ENCODE measurements at places on chromosomes 1 and 21. TPM values are rescaled to one million over a fixed set of nuclear protein-coding genes. Genes with fewer than 3 reads are reported as not detected.

Gene TMEM240
- total RNA-seq, result 3.9 TPM

Gene SLAMF1
- total RNA-seq, result 0.38 TPM

Gene CYP4Z1
- total RNA-seq, result 1.5 TPM

Gene NBPF10
- 3.4 TPM for total RNA-seq

Gene LRRC7
- 9.5 TPM for total RNA-seq

Gene LCE1A
- total RNA-seq, result not detected

Gene RBBP4
- total RNA-seq, result 108 TPM

Gene CFAP57
- total RNA-seq, result 0.09 TPM

Gene ZFP69
- 6.4 TPM for total RNA-seq

Gene OR2T33
- total RNA-seq, result not detected

Gene ASPM
- total RNA-seq, result 0.37 TPM

Gene ERG
- total RNA-seq, result 25.8 TPM

Gene TNFRSF4
- total RNA-seq, result 2.0 TPM

Gene NOTCH2NLA
- 33.7 TPM for total RNA-seq

Gene RASSF5
- 13.3 TPM for total RNA-seq

Gene AMY2B
- 15.1 TPM for total RNA-seq

Gene SPATA1
- total RNA-seq, result 1.0 TPM

- peak; percentile 75 for DNase-seq
Measured at GRCh38 chr21:41663805-41664788, 102.8 kb downstream of the RIPK4 start.

DNA sequence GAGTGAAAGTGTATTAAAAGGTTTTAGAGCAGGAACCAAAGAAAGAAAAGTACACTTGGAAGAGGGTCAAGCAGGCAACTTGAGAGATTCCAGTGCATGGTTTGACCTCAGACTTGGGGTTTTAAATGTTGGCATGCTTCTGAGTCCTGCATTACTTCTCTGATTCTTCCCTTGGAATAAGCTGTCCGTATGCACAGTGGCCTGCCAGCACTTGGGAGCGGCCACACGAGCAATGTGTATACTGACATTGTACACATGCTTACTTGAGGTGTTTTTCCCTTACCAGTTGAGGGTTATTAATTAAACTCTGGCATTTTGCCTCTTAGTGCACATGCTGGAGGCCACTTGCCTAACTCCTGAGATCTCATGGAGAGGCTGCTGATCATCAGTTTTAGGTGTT, 786.6 kb upstream of the RGS18 start:
- DNase-seq, result no peak

DNA sequence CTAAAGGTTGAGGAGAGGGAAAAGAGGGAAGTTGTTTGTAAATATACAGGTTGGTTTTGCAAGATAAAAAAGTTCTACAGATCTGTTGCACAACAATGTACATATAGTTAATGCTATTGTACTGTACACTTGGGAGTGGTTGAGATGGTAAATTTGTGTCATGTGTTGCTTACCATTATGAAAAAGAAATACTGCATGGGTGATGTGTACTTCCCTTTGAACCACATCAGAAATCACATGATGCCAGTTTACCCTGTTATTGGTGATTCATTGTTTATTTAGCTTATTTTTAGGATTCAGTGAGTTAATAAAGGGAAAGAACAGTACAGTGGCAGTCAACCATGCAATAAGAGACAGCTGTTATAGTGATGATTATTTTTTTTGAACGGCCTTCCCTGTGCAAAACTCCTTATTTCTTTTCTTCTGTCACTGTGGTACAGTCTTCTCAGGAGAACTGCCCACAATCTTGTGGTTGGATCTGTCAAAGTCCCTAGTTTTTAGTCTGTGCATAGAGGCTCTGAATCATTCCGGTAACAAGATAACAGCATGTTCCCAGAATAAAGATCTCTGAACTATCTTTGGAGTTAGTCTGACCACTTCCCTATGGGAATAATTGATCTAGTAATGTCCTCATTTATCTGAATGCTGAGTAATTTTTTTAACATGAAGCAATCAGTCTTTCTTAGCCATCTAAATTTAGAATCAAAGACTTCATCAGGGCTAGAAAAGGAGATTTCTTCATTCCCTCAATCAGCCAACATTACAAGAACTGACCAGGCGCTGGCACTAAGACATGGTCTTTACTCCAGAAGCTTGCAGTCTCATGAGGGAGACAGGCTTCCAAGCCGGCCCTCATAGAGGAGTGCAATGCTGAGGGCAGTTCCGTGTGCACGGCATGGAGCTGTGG, 84.2 kb downstream of the SH3GLB1 start:
- DNase-seq, result peak; percentile 82

GRCh38 chr1:180617774-180618395, 13.9 kb upstream of the XPR1 start:
- DNase-seq, result no peak

DNA sequence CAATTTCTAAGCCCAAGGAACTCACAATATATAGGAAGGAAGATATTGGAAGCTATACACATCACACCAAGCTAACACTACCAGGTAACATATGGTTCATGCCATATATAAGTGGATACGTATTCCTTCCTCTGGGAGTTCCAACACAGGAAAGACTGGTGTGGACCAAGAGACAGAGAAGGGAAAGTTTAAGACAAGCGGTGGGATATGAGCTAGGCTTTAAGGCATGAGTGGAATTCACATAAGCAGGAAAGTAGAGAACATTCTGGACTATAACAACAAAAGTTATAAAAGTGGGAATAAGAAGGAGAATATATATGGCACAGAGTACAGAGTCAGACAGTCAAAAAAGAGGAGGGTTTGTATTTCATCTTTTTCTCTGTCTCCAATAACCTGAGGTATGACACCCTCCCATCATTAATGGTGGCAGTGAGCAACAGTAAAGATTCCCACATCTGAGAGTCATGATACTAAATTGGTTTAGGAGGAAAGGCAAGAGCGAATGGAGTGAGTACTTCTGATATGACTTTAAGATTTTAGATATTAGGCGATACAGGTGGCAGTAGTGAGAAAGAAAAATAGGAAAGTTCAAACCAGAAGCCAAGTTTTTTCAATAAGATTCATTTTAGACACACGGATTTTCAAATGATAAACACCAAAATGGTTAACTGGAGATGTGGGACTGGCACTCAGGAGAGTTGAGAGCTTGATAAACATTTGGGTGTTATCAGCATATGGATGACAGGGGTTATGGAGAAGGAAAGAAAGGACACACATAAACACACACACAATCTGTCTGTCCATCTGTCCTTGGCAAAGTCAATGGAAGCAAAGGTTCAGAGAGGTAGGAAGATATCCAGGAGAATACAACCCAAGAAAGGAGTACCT, 87.4 kb upstream of the TTC39A start:
- DNase-seq, result no peak

DNA sequence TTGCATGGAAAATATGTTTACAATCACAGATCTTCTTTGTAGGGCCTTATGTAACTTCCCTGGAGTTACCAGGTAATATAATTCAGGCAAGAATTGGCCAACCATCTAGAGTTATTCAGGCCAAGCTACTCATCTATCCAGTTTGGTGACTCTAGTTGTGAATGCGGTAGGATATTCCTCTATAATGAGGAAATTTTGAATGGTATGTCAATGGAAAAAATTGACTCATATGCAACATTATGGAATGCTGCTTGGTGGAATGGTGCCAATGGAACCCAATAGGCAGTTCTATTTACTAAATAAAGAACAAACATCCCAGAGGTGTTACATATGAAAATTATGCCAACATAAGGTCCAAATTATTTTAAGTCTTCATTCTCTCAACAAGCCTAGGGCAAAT, 5.6 kb upstream of the TNFSF18 start:
- DNase-seq, result no peak

DNA sequence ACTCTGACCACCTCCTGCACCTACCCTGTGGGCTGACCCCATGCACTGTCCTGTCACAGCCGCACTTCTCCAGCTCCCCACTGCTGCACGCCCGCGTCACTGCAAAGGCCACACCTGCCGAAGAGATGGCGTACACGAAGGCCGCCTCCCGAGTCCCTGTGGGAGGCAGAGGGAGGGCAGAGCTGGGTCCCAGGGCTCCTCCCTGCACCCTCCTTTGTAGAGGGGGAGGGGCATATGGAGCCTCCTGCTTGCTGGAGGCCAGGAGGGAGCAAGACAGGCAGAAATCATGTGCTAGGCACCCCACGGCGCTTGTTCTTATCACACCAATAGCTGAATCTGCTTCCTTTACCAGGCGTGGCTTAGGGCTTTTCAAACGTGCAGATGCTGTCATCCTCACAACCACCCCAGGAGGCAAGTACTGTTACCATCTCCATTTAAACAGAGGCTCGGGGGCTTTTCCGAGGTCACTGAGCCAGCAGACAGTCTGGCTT, 21.4 kb downstream of the WNT4 start:
- no peak for DNase-seq

GRCh38 chr1:119956306-119956705, 60.0 kb upstream of the ADAM30 start:
- DNase-seq, result no peak

GRCh38 chr1:180539136-180539535, 19.6 kb upstream of the OVAAL start:
- DNase-seq, result no peak

GRCh38 chr1:206797534-206798383, 25.5 kb upstream of the IL10 start:
- DNase-seq, result no peak

DNA sequence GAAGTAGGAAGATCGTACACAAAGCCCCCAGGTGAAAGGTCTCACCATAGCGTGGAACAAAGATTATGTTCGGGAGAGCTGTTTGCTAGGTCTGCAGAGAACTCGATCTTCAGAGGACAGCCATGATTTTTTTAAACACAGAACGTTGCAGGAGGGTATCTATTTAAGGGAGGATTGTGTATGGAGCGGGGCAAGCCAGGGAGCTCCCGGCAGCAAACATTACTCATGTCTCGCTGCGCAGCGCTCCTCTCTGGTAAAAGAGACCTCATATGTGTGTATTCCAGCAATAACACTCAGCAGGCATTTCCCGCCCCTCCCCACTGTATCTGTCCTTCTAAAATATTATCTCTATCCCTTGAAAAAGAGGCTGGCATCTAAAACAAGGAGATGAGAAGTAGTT, 2.7 kb downstream of the GLIS1 start:
- no peak for DNase-seq

GRCh38 chr21:42187976-42188653, 30.8 kb upstream of the ABCG1 start:
- no peak for DNase-seq

DNA sequence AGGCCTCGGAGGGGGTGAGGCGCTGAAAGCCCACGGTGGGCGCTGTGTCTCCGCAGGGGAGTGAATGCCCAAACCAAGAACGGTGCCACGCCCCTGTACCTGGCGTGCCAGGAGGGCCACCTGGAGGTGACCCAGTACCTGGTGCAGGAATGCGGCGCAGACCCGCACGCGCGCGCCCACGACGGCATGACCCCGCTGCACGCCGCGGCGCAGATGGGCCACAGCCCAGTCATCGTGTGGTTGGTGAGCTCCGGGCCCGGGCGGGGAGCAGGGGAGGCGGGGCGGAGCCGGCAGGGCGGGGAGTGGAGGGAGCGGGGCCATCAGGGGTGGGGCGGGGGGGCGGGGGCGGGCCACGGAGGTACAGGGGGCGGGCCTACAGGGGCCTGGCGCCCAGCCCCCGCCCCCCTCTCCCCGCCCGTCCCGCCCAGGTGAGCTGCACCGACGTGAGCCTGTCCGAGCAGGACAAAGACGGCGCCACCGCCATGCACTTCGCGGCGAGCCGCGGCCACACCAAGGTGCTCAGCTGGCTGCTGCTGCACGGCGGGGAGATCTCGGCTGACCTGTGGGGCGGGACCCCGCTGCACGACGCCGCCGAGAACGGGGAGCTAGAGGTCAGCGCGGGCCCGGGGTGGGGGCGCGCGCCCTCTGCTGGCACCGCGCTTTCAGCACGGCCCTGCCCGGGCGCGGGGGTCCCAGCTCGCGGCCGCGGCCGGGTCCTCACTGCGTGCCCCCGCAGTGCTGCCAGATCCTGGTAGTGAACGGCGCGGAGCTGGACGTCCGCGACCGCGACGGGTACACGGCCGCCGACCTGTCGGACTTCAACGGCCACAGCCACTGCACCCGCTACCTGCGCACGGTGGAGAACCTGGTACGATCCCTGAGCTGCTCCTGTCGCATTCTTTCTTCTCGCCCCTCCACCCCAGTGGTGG, 15.9 kb downstream of the ESPN start:
- no peak for DNase-seq

GRCh38 chr1:247401310-247402119, 14.5 kb upstream of the NLRP3 start:
- DNase-seq, result no peak

- DNase-seq, result no peak
Measured at GRCh38 chr1:48966583-48966982, 189.9 kb upstream of the BEND5 start.

DNA sequence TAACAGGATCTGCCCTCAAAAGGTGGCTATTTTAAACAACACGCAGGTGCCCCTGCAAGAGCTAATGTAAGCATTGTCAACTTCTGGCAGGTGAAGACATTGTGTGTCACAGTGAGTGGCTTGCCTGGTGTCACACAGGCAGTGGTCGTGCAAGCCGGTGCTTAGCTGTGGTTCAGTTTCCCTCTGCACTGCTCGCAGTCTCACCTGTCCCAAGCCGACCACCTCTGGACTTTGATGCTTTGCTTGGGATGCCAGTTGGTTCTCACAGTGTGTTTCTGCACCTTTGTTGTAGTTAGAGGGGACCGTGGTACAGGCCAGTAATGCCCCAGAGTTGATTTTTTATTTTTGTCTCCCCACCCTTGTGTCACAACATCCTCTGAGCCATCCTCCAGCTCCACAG, 85.2 kb downstream of the UCK2 start:
- no peak for DNase-seq

GRCh38 chr1:203456577-203456976, 19.0 kb upstream of the PRELP start:
- no peak for DNase-seq

GRCh38 chr1:203133970-203134725, 6.6 kb downstream of the ADORA1 start:
- DNase-seq, result no peak

DNA sequence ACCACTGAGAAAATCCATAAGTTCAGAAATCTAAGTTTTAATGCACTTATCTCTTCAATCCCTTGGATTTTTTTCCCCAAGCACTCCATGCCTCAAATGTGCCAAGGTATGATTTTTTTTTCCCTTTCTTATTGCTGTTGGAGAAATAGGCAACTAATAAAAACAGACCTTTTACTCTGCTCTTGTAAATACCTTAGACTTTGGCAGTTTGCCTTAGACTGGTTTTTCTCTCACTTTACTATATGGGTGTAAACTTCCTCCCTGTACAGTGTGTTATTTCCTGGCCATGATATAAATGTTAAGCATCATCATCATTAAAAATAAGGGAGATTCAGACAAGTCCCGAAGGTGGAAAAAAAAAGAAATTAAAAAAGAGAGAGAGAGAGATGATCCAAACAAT, 65.7 kb downstream of the LRRC8C start:
- DNase-seq, result no peak

DNA sequence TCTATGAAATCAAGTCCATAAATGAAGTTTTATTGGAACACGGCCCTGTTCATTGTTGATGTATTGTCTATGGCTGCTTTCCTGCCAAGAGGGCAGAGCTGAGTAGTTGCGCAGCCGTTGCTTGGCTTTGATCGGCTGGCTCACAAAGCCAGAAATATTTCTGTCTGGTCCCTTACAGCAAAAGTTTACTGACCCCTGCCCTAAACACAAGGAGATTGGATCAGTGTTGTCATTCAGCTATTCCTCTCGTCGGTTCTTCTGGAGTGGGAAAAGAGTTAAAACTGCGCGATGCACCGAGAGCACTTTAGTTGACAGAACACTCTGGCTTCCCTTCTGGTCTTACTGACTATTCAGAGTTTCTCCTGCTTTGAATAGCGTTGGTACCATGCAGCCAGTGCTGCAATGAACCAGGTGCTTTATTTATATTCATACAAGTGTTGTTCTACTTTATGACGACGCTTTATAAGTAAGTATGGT, 868 bp downstream of the ZBTB40 start:
- no peak for DNase-seq

GRCh38 chr21:22120616-22121266, 1122.5 kb downstream of the NCAM2 start:
- DNase-seq, result no peak

Measured in posterior vena cava (tissue), 2 donors.